ENCODE measurements at places on chromosomes 12 and 14.

- DNase-seq = no peak
Measured at GRCh38 chr12:124019115-124019514, 46.1 kb downstream of the ZNF664 start.

GRCh38 chr12:56387152-56387736 lies 24.6 kb upstream of the APOF start:
- no peak for DNase-seq

DNA sequence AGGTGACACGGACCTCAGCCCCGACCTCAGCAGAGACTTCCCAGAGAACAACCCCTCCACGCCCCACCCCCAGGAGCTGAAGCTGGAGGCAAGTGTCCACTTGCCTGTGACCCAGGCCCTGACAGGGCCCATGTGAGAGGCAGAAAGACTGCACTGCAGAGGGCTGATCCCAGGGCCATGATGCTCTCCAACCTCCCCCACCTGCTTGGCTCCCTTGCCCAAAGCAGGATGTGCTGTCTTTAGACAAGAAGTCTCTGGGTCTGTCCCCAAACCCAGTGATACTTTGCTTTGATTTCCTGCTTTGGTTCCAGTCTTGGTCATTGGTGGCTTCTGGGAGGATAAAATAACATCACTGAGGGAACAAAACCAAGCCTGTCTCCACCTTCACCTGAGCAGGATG lies 59.4 kb downstream of the BCL11B start:
- no peak for DNase-seq

DNA sequence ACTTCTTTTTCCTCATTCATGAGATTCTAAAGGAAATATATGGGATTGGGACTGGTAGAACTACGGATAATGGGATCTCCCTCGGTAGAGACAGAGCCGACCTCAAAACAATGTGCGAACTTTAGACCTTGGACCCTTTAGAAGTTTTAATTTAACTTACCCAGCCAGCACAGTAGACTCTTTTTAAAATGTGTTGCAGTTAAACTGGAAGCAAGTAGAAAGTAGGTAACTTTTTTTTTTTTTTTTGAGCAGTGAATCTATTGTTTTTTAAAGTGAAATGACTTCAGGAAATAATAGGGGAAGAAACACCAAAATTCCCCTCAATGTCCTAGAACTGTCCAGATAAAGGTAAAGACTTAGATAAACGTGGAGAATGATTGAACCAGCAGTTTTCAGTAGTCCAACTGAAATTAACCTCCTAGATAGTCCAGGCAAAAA lies 1.1 kb upstream of the ATXN2 start:
- DNase-seq = no peak

DNA sequence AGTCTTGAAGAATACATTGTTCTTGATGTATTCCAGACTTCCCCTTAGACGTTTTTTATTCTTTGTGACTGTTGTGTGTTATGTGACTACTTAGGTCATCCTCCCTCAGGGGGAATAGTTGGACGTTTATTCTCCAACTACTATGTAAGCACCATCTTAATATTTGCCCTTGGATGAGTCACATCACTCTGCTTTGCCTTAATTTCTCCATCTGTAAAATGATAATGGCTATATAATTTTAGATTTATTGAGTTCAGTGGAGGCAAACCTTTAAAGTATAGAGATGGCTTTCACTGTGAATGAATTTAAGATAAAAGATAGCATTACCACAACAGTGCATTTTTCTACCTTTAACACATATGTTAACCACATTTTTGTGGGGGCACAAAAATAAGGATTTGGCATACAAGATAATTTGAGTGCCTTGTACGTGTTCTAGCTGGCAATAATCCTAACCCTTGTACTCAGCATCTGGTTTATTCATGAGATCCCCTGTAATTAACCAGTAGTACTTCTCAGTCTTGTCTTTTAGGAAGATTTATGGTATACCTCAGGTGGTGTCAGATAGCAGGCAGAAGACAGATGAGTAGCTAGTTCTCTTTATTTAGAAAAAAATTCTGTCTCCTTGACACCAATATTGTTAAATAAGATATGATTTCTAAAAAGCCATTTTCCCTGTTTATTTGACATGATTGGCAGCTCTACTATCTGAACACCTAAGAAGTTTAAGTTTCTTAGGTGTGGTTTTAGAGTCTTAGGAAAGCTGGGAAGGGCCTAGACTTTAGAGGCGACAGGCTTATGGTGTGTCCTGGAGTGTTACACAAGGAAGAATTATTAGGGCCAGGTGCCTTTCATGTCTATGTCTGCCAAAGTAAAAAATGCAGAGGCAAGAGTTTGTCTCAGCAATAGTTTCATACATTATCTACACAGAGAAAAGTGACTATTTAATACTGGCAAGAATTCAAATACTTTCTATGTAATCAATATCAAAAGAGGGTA lies 152.3 kb downstream of the RAD51B start:
- DNase-seq = no peak

- DNase-seq = peak; percentile 28
Measured at GRCh38 chr14:23568600-23569331, 1.2 kb upstream of the AP1G2 start.

DNA sequence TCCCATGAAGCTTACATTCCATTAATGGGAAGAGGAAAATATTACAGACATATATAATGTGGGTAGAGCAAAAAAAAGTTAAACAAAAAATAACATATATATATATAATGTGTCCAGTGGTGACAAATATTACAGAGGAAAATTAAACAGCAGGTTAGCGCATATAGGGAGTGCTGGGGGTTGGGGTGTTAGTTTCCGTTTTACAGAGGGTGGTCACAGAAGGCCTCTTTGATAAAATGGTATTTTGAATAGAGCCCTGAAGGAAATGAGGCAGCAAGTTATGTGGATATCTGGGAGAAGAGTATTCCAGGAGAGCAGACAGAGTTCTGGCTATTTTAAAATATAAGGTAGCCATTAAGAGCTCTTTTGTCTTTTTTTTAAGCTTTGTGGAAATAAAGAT lies 73.2 kb downstream of the DCAF5 start:
- no peak for DNase-seq

GRCh38 chr12:65248656-65249633 lies 29.5 kb upstream of the MSRB3 start:
- no peak for DNase-seq

DNA sequence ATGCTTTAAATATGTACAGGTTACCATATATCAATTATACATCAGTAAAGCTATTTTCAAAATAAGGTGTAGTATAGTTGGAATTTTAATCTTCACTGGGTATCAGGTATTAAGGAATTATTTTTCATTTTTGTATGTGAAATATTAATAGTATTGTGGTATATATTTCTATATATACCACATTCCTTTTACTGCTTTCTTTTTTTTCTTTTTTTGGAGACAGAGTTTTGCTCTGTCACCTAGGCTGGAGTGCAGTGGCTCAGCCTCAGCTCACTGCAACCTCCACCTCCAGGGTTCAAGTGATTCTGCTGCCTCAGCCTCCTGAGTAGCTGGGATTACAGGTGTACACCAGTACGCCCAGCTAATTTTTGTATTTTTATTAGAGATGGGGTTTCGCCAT lies 36.6 kb downstream of the BICDL1 start:
- DNase-seq = no peak

GRCh38 chr14:100135073-100135472 lies 24.4 kb downstream of the DEGS2 start:
- DNase-seq = no peak

- no peak for DNase-seq
Measured at GRCh38 chr14:55777877-55778276, 197.9 kb downstream of the KTN1 start.

- DNase-seq = no peak
Measured at GRCh38 chr12:32159925-32160324, 53.3 kb downstream of the BICD1 start.

DNA sequence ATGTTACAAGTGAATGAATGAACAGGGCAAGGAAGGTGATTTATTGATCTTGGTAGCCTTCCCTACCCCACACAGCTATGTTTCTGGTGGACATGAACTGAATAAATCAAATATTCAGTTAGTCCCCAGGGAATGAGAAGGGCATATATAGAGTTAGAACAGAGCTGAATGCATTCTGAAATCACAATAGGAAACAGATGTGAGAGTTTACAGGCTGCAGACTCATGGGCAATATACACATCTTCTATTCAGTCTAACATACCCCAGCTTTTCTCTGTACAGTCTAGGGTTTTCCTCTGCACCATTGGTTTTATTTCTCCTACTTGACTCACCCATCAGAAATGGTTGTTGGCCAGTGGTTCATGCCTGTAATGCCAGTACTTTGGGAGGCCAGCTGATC lies 7.3 kb upstream of the STX2 start:
- DNase-seq = no peak

DNA sequence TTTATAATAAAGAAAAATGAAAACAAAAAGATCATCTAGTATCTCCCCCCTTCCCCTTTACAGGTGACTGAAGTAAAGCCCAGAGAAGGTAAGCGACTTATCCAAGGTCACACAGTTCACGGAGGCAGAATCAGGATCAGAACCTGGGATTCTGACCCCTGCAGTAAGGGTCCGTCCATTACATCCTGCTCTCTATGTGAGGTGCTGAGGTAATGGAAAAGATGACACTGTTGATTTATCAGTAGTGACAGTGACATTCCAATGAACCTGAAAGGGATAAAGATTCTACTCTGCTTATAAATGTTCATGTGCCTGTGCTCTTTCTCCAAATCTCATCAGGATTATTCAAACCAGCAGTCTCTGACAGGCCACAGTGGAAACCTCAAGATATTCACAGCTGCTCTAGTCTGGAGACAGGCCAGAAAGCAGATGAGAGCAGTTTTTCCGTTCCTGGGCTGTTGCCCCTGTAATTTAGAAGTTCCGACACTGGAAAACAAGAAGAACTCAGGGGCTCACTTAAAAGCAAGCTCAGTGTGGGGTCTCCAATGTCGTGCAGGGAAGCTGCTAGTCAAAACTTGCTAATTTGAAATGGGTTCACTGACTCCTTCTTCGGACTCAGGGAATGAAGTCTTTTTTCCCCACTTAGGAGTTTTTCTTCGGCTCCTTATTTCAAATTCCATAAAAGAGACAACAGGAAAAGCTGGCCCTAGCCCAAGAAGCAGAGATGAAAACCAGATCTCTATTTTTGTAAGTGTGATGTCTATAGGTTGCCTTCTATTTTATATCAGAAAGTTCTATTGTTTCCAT lies 131.8 kb upstream of the EEA1 start:
- no peak for DNase-seq

- no peak for DNase-seq
Measured at GRCh38 chr12:10285919-10286318, 21.8 kb upstream of the KLRD1 start.

GRCh38 chr12:46224386-46224785 lies 44.5 kb downstream of the SLC38A1 start:
- DNase-seq = no peak

DNA sequence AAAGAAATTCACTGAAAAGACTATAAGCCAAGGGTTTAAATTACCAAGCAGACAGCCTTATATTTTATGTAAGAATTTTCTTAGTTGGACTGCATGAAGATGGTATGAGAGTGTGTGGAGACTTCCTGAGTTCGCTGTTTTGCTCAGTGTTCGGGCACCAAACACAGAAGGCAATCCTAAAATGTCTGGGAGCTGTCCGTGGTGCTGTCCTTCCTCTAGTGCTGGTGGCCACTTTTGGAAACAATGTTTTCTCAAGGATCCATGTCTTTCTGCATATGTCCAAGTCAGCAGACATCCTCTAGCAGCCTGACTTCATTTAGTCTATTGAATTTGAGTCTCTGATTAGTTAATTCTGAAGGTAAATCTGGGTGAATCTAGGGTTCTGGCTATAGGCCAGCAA lies 135.8 kb downstream of the SLC8A3 start:
- DNase-seq = peak; percentile 20

- DNase-seq = no peak
Measured at GRCh38 chr14:57864659-57865058, 1.2 kb downstream of the SLC35F4 start.

GRCh38 chr14:105882626-105883025 lies 356.2 kb downstream of the TMEM121 start:
- no peak for DNase-seq

GRCh38 chr14:59339524-59340330 lies 125.5 kb downstream of the GPR135 start:
- DNase-seq = no peak

- DNase-seq = no peak
Measured at GRCh38 chr12:103834942-103835341, 6.1 kb downstream of the NT5DC3 start.

DNA sequence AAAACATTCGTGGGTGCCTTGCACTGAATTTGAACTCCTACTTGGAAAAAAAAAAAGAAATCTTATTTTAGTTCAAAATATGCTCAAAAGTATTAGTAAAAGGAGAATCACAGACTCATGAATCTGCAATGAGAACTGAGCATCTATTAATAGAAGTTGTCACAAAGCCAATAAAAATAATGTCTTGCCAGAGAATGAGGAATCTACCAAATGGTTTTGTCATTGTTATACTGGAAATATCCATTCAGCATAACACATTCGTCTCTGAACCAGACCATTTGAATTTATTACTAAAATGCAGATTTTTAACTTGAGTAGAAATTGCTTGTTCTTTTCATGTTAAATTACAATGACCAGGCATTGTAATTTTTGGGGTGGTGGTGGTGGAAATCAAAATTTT lies 11.6 kb upstream of the PTPRB start:
- no peak for DNase-seq

DNA sequence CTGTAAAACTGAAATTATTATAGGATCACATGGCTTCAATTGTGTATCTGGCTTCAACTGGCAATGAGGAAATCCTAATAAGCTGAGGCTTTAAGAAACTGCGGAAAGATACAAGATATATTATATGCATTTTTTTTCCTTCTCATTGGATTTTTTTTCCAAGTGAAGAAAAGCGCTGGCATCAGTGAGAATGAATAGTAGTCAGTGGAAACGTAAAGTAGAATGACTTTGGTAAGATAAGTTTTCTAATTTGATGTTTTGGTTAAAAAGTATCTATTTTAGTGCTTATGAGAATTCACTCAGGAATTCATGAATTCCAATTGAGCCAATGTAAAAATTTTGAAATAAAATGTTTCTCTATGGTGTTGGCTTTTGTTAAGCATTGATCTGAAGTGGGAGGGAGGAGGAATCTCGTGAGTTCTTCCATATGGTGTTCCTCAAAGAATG lies 173.5 kb upstream of the FRMD6 start:
- DNase-seq = no peak

- DNase-seq = no peak
Measured at GRCh38 chr14:104443391-104444158, 136.0 kb upstream of the C14orf180 start.

- DNase-seq = peak; percentile 16
Measured at GRCh38 chr12:130013771-130014484, 110.1 kb upstream of the TMEM132D start.

DNA sequence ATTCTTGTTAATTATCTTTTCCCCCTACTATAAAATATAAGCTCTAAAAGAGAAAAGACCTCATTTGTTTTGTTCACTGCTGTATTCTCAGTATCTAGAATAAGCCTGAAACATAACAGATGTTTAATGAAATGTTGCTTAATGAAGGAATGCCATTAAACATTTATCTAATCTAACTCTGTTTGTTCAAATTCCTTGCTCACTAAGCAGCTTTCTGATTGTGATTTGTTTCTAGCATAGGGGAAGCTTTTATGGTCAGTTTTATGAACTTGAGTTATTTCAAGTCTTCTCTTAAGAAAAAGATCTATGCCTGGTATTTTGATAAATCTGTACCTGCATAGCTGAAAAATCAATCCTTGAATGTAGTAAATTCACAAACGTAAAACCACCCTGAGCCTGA lies 308.6 kb downstream of the CCDC91 start:
- DNase-seq = no peak

- no peak for DNase-seq
Measured at GRCh38 chr12:20483776-20484175, 115.4 kb downstream of the PDE3A start.
